Activated naive CD4-positive, alpha-beta T cell treated with Interleukin-2 at 50 U/mL for 16 hours (primary cell): ENCODE measurements at places on chromosomes 4 and X.

- DNase-seq = no peak
Measured at GRCh38 chrX:148049441-148049840, 68.3 kb downstream of the FMR1NB start.

- no peak for DNase-seq
Measured at GRCh38 chrX:113586281-113586898, 745.8 kb upstream of the AMOT start.

GRCh38 chrX:111098874-111099273 lies 2.9 kb downstream of the PAK3 start:
- DNase-seq = peak; percentile 69

DNA sequence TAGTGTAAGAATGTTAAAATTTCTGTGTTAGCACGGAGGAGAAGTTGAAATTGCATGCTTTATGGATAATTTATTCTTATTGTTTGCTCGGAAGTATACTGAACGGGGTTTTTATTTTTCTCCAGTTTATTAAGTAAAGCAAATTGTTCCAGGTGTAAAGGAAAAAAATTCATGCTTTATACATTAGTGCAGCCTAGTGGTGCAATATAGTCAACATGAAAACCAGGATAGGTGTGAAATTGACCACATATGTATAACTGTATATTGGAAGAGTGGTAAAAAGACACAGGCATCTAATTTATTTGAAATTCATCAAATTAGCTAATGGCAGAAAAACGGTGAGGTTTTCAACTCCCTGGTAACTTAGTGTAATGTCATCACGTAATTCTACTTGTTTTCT lies 959 bp downstream of the BRS3 start:
- DNase-seq = no peak

- DNase-seq = no peak
Measured at GRCh38 chr4:89446193-89446592, 138.6 kb upstream of the GPRIN3 start.

- no peak for DNase-seq
Measured at GRCh38 chrX:134949271-134949670, 41.5 kb upstream of the SMIM10 start.

DNA sequence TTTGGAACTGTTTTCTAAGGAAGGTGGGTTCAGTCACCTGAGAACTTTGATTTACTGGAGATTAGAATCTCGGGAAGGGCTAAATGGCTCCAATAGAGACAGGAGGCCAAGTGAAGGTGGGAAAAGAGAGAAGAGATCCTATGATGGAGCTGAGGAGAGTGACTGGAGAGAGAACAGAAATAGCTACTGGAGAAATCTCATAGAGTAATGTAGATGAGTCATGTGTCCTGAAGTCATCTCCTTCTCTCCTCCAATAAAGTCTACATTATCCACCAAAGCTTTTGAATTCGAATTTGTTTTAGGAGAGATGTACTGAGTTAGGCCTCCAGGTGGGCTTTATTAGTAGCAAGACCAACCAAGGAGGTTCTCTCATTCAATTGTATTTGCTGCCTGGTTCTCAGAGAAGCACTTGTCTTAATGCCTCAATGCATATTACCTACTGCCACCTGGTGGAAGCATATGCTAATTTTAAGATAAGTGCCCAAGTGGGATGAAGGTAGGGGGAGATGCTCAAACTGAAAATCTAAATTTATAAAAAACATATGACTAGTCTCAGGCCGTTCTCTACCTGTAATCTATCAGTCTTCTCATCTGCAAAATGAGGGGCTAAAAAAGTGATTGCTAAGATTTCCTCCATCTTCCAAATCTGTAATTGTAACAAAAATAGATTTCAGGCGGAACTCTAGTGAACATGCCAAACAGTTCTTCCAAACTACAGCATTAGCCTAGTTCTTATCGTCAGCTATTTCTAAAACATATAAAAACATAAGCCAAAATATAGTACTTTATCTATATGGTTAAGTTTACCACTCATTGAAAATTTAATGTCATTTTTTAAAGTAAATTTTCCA lies 24.4 kb downstream of the TXK start:
- no peak for DNase-seq

GRCh38 chr4:23572382-23572781 lies 317.5 kb downstream of the PPARGC1A start:
- no peak for DNase-seq

- no peak for DNase-seq
Measured at GRCh38 chr4:175435381-175435783, 376.7 kb downstream of the GPM6A start.

DNA sequence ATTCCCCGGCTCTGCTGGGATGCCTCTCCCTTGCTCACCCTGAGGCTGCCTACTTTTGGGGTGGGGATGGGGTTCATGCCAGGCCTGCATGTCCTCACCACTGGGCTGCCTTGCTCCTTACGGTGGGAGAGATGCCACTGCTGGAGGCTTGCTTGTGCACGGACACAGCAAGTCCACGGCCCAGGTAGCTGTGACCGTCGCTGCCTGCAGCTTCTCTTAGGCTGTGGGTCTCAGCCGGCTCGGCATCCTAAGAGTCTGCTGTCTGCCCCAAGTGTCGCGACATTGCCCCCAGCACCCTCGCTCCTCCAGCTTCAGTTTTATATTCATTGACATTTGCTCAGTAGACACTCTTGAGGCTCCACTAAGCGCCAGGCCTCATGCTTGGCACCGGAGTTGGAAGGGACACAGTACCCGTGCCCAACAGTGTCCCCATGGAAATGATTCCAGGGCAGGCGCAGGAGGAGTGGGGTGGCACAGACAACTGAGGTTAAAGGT lies 58.3 kb downstream of the TBC1D14 start:
- no peak for DNase-seq

DNA sequence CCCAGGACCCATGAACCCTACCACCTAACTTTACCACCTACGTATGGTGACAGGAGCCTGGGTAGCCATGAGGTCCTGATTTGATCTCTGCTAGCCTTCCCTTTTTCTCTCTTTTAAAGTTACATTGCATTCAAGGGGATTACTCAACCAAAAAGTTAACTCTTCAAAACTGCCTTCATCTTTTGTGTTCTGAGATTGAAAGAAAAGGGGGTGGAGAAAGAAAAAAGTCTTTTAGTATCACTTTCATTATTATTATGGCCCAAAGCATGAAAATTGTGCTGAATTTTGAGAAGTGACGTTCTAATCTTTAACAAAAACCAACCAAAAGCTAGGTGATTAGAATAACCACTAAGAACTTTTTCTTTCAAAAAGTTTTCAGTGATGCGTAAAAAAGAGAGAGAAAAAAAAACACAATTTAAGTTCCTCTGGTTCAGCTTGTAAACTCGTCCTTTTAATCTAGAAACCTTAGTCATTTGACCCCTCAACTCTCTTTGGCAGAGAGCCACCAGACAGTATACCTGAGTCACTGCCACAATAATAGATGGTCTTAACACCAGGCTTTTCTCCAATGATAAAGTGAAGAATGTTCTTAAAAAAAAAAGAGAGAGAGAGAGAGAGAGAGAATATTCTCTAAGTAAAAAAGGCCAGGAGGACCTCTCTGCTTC lies 347.4 kb upstream of the FGF13 start:
- DNase-seq = no peak

DNA sequence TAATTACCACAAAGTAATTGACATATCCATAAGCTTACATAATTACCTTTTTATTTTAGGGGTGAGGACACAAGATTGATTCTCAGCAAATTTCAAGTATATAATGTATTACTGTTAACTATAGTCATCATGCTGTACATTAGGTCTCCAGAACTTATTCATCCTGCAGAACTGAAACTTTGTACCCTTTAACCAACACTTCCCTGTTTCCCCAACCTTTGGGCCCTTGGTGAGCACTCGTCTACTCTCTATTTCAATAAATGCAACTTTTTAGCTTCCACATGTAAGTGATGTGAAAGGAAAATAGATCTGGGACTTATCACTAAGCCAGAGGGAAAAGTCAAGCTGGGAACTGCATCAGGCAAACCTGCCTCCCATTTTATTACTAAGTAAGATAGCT lies 33.6 kb upstream of the CCNG2 start:
- no peak for DNase-seq

DNA sequence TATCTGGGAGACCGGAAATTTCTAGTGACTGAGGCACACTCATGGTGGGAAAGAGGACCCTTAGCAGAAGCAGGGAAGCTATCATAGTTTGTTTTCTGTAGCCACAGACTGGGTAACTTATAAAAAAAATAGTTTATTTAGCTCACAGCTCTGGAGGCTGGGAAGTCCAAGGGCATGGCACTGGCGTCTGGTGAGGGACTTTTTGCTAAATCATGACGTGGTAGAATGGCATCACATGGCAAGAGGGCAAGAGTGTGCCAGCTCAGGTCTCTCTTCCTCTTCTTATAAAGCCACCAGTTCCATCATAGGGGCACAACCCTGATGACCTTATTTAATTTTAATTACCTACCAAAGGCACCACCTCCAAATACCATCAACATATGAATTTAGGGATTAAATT lies 13.3 kb downstream of the APLN start:
- no peak for DNase-seq

DNA sequence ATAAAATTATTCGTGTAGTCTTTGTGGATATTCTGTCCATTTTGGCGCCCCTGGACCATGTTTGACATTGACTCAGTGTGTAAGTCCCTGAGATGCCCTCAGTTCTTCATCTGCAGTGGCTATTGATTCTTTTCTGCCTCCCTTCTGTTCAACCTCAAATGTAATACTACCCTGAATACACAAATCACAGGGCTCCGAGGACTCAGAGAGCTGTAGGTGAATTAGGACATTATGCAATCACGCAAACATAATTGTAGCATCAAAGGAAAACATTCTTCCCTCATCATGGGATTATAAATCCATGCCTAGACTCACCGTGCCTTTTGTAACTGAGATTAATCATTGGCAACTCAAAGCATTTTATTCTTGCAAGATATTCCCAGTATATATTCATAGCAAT lies 161.4 kb upstream of the PACRGL start:
- no peak for DNase-seq

DNA sequence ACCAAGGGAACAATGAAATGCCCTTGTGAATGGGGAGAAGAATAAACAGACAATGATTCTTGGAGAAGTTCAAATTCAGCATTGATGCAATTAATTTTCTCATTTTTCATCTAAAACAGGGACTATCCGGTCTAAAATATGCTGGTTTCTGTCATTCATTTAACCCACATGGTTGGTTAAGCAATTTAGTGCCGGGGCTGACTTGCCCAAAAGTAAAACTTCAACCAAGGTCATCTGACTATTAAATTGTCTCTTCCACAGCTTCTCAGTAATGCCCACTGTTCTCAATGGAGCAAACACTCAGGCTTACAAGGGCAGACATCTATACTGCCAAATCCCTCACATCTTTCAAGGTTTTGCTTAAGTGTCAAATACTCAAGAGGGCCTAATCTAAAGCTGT lies 51.3 kb downstream of the ANXA10 start:
- DNase-seq = no peak

GRCh38 chr4:53854991-53855568 lies 209.3 kb downstream of the CHIC2 start:
- no peak for DNase-seq

DNA sequence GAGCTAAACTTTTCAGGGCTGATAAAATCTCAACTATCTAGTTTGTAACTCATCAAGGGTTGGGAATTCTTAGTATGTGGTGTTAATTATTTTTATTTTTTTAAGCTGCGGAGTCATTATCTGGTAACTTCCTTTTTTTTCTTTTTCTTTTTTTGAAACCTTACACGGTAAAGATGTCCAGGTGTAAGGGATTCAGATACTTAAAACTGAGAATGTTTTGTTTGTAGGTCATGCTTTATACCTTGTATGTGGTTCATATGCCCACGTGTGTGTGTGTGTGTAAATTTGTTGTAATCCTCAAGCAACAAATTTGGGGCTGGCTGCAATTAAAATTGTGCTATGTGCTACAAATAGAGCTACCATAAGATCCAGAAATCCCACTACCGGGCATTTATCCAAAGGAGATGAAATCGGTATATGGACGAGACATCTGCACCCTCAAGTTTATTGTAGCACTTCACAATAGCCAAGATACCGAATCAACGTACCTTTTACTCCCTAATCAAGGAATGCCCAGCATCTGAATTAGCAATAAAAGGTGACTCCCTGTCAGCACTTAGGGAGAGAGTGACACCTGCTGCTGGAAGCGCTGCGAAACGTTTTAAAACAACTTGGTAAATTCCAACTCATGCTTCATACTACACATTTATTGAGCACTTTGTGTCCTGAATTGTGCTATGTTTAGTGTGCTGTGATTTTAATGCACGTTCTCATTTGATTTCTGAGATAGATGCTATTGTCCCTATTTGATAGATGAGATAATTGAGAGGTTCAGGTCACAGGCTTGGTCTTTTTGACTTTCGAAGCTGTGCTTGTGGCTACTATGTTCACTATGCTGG lies 16.1 kb downstream of the MSMO1 start:
- DNase-seq = no peak

DNA sequence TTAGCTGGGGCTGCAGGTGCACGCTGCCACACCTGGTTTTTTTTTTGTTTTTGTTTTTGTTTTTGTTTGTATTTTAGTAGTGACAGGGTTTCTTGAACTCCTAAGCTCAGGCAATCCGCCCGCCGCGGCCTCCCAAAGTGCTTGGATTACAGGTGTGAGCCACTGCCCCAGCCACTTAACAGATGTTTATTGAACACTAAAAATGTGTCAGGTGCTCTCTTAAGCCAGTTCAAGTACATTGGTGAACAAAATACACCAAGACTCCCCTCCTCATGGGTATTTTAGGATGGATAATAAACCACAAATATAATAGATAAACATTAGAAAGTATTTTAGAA lies 69.9 kb downstream of the TRAPPC11 start:
- no peak for DNase-seq

DNA sequence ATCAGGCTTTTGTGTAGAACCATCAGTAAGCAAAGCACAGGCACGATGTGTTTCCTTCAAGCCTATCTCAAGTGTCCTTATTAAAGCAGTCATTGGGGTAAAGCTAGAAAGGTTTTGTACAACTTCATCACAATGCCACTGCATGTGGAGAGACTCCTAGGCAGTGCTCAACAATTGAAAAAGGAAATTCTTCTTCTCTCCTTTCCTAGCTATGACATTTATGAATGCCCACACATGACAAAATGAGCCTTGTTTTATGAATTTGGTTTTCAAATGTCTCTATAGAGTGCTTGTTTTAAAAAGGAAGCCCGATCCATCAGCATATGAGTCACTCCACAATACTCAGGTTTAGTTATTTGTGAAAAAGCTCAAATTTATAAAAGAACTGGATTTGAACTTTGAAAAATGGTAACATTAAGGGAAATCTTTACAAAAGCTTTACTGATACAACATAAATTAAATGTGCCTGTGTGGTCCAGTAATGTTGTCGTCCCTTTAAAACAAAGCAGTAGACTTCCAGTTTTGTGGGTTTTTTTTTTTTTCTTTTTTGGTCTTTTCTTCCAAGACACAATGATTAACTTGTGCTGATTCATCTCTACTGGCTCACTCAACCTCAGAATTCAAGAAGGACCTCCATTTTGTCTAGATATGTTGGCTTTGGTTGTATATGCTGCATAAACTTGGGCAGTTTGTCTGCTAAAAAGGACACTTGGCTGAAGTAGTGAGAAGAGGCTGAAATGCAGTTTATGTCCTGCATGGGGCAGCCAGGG lies 273.8 kb downstream of the GASK1B start:
- no peak for DNase-seq

DNA sequence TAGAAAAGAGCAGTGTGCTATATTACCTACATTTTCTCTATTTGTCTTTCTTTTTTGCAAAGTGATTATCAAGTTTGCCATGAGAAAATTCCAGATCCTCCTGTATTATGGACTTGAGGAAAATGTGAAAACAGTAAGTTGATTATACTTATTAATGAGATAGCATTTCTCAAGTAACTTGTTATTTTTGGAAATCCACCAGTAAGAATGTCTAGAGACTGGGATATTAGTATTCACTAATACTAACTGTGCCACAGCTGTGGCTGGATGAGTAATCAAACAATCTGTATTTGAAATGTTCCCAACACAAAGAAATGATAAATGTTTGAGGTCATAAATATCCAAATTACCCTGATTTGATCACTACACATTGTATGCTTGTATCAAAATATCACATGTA lies 147.0 kb upstream of the CTSO start:
- no peak for DNase-seq
